Thoracic aorta (tissue), 2 donors: ENCODE measurements at places on chromosomes 2 and 18. TPM values are rescaled to one million over a fixed set of nuclear protein-coding genes. Genes with fewer than 3 reads are reported as not detected.

DNA sequence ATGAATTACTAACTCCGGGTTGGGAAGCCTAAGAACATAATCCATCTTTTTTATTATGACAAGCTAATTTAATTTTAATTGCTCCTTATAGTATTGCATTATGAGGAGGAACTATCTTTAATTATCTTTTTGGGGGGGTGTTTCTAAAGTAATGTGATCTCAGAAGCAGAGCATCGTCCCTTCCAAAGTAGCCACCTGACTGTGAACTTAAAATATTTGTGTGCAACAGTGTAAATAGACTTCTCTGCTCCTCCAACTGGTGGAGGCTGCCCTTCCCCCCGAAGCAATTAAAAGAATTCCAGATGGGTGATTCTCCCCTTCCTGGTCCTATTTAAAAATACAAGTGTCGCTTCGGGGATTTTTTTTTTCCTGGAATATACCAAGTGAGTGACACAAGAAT, 55.7 kb downstream of the TCF7L1 start:
- DNase-seq = no peak

DNA sequence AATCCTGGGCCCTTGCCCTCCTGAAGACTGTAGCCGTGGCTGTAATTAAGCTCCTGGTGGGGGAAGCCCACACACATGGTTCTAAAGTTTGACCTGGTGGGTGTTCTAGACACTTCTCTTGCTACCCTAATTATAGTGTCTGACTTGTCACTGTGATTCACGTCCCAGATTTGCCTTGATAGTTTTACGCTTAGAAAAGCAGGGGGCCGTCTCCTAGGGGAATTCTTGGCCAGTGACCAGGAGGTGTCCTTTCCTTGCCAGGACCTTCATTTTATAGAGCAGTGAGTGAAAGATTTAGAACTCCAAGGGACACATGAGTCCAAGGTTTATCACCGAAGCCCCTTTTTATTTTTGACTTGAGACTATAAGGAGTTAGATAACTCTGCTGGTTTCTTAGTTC, 9.0 kb downstream of the TMEM214 start:
- DNase-seq = no peak

DNA sequence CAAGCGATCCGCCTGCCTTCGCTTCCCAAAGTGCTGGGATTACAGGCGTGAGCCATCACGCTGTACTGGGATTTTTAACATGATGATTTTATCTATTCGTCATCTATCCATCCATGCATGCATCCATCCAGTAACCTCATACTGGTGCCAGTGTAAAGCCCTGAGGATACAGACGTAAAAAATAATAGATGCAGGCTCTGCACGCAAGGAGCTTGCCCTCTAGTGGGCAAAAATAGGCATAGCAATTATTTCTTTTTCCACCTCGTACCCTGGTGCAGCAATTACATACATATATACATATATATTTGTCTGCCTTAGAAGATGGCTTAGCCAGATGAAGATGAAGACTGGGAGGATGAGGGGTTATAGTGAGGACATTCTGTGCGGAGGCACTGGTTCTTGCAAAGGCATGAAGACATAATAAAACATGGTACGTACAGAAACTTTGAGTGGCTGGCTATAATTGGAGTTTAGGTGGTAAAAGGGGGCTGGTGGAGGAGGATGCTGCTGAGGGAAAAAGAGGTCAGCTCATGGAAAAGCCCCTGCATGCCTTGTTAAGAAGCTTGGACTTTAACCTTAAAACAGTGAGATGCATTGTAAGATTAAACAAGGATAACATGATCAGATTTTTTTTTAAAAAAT, 19.6 kb upstream of the RPIA start:
- no peak for DNase-seq

- DNase-seq = no peak
Measured at GRCh38 chr2:133660510-133660909, 92.2 kb upstream of the NCKAP5 start.

DNA sequence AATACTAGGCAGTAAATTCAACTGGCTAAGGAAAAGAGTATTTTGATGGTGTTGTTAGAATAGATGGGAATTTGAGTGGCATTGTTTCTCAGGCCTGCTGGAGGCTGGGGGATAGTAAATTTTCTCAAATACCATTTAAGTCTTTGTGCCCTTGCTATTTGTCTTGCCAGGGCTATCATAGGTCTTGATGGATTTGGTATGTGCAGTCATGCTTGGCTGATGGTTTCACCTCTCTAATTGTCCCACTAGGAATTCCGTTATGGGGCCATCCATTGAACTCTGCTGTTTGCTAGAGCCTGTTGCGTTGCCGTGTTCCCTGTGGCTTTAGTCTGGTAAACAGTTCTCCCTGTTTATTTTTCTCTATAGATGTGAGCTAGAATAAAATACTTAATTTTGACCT, 438.1 kb upstream of the FAM98A start:
- DNase-seq = no peak

DNA sequence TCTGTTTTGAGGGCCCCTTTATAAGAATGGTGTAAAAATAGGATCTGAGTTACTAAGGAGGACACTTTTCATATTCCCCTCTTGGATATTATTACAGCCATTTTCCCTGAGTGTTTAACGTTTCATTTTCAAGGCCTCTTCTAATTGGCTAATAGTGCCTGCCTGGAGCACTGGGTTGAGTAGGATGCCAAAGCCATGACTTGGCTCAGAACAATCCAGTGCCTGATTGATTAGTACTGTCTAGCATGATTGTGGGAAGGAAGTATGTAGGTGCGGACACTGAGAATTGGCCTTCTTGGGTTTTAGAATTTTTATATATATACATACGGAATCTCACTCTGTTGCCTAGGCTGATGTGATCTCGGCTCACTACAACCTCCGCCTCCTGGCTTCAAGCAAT, 66.1 kb downstream of the NAB1 start:
- DNase-seq = no peak

GRCh38 chr2:20410556-20411277, 36.2 kb upstream of the RHOB start:
- no peak for DNase-seq

- no peak for DNase-seq
Measured at GRCh38 chr2:20249170-20249569, 24.2 kb upstream of the SDC1 start.

DNA sequence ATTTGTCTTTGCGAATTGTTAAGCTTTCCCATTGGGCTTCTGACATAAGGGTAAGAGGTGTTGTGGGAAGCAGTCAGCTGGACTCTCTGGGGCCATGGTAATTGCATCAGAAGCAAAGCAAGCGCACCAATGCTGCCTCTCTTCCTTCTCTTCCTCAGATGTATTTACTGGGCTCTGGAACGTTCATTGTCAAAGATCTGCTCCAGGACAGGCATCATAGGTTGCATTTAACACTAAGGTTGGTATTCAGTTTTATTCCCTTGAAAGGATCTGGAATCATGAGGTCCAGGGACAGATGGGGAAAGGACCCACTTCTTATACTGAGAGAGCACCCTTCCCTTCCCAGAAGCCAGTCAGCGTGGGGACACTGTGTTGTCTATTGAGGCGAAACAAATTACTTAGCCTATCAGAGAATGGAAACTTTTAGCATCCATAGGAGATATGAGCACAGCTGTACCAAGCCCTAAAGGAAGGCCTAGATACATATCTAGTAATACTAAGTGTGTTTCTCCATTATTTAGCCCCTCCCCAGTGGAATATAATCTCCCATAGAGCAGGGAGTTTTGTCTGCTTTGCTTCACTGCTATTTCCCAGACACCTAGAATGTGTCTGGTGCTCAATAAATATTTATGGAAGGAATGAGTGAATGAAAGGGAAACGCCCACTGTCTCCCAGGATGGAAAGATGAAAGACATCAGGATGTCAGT, 72.2 kb downstream of the COA5 start:
- DNase-seq = no peak

- DNase-seq = no peak
Measured at GRCh38 chr2:79982445-79982844, 322.1 kb downstream of the LRRTM1 start.

- DNase-seq = no peak
Measured at GRCh38 chr18:62637403-62637802, 77.9 kb upstream of the PHLPP1 start.

GRCh38 chr2:3267869-3268704, 109.5 kb downstream of the EIPR1 start:
- no peak for DNase-seq

- no peak for DNase-seq
Measured at GRCh38 chr18:36578871-36579710, 249.7 kb downstream of the TPGS2 start.

DNA sequence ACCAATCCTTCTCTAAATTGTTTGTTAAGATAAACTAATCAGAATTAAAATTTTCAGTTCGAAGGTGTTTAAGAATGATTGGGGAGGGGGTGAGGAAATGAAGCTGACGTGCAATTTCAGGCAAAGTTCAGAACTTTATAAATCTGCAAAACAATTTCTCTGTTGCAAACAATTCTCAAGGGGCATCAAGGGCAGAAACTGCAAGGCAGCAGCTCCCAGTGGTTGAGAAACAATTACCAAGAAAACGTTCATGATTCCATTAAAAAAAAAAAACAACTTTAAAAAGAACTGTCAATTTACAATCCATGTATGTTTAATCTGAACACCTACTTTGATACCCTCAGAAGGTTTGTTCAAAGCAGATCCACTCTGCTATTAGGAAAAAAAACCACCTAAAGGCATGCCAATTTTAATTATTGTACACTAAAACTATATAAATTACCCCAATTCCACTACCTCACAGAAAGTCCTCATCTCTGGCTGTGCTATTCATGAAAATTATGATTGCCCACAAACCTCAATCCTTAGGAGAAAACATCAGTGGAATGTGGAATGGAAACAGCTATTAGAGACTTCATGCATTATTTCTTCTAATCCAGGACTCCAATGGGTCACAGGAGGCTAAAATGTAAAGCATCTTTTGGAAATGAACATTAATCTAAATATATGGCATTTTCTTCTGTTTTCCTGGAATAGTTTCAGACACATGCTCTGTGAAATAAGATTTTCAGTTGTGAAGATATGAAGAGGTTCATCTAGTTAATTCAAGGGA, 119.9 kb upstream of the ACVR1C start:
- DNase-seq = no peak

- no peak for DNase-seq
Measured at GRCh38 chr2:233451950-233452349, 97.7 kb downstream of the DGKD start.

DNA sequence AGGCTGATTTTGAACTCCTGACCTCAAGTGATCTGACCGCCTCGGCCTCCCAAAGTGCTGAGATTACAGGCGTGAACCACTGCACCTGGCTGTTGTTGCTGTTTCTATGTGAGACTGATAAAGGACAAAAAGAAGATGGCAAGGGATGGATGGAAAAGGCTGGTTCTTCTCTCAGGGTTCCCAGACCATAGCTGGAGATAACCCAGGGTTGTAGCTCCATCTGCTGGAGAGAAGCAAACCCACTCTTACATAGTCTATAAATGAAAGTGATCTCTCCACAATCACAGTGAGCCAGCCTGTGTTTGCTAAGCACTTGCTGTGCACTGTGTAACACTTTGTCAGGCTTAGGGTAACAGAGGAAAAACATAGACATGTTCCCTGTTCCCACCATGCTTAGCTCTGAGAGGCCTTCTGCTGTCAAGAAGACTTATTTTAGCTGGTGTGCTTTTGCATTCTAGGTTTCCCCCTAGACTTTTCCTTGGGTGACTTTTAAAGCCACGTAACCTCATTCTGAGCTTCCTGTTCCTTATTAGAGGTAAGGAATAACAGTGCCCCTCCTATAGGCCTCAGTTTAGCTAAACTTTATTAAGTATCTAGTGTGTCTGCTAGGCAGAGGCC, 49.7 kb downstream of the LIMS1 start:
- DNase-seq = no peak

- no peak for DNase-seq
Measured at GRCh38 chr2:119782308-119783027, 22.7 kb downstream of the PTPN4 start.

GRCh38 chr2:80281049-80281448, 23.5 kb downstream of the LRRTM1 start:
- no peak for DNase-seq

DNA sequence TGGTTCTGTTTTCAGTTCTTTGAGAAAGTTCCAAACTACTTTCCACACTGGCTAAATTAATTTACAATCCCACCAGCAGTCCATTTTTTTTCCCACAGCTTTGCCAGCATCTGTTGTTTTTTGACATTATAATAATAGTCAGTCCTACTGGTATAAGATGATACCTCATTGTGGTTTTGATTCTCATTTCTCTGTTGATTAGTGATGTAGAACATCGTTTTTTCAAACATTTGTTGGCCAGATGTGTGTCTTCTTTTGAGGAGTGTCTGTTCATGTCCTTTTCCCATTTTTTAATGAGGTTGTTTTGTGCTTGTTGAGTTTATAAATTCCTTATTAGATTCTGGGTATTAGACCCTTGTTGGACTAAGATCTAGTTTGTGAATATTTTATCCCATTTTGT, 376.8 kb upstream of the NT5C1B start:
- no peak for DNase-seq

IGFBP5 gene
- 482 TPM for total RNA-seq

PRKAG3 gene
- total RNA-seq = 0.28 TPM

CYP27A1 gene
- total RNA-seq = 37.8 TPM

RTP5 gene
- not detected for total RNA-seq

MC2R gene
- not detected for total RNA-seq

SESTD1 gene
- 35.3 TPM for total RNA-seq

FAM237A gene
- not detected for total RNA-seq

RGPD8 gene
- 30.3 TPM for total RNA-seq

SAG gene
- not detected for total RNA-seq

TGFA gene
- 1.1 TPM for total RNA-seq

PKDCC gene
- 225 TPM for total RNA-seq

SLC30A3 gene
- total RNA-seq = 4.4 TPM

BOLL gene
- not detected for total RNA-seq
